ENCODE measurements at places on chromosomes 7 and 10.

- DNase-seq, result no peak
Measured at GRCh38 chr7:141232286-141233051, 158.6 kb downstream of the TMEM178B start.

DNA sequence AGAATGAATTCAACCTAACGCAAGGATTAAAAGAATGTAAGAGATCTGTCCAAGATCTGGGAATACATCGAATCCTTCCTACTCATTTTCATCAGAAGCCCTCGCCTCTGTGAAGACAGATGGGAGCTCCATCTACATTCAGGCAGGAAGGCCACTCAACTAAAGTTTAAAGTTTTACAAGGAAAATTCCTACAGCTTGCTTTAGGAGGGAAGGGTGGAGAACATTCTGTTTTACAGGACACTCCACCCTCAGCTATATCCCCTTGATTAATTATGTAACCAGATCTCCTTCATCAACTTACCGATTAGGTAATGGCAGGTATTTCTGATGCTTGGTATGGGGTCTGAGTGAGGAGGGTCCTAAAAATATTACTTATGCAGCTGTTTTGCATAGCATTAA is 5.6 kb upstream of the AHR start:
- no peak for DNase-seq

DNA sequence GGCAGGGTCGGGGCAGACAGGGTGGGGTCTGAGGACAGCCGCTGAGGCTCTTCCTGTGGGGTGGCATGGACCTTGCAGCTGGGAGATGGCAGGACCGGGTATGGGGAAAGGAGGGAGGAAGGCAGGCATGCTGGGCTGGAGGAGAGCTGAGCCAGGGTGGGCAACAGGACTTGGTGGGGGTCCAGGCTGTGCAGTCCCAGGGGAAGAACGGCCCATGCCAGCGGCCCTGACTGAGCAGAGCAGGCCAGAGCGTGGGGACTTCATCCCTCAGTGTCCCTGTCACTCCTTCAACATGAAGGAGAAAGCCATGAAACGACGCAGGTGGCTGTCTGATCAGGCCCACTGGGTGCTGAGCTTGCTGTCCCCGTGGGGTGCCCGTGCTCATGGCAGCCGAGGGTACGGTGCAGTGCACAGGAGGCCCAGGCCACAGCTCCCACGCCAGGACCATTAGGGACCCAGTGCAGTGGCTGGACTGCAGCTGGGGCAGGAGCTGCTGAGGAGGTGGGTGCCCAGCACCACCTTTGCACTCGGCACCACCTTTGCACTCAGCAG is 519.6 kb downstream of the PTPRN2 start:
- no peak for DNase-seq

- peak; percentile 87 for DNase-seq
Measured at GRCh38 chr10:119207713-119208552, 562 bp downstream of the GRK5 start.

GRCh38 chr10:36428507-36428906 is 696.9 kb upstream of the ANKRD30A start:
- no peak for DNase-seq

DNA sequence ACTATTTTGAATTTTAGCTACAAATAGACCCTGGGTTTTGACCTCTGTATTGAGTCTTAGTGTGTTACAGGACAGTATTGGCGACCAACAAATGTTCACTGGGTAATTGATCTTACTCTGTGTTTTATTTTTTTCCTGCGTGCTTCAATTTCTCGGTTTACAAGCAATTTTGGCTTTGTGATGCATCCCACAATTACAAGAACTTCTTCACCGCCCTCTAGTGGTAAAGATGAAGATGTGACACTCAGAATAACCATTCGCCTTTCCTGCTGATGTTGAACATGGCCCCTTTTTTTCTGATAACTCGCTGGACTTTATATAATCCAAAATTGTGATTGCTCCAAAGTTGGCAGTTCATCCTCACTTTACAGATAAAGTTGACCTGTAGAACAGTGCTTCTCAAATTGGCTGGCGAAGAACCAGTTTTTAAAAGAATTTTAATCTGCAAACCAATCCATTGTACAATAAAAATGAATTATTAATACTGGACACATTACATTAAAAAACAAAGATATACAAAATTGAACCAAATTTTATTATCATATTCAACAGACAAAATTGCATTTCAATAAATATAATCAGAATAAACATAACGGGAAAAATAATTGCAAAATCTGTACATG is 20.2 kb upstream of the SMC3 start:
- no peak for DNase-seq
